ENCODE measurements at places on chromosomes 13 and 19.

- no peak for DNase-seq
These were observed 28.3 kb downstream of the SMAD9 start for GRCh38 chr13:36891752-36892151.

GRCh38 chr13:30088312-30088855, 219.0 kb downstream of the KATNAL1 start:
- no peak for DNase-seq

DNA sequence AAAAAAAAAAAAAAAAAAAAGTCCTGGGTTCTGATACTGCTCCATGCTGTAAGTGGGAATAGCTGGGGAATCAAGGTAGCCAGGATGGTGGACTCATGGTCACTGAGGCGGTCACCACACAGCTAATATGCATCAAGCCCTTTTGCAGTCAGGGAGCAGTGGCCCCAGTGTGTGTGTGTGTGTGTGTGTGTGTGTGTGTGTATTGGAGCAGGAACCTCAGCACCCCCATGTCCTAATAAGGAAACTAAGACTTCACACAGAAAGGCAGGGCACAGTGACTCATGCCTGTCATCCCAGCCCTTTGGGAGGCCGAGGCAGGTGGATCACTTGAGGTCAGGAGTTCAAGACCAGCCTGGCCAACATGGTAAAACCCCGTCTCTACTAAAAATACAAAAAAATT, 12.0 kb downstream of the B3GNT3 start:
- DNase-seq: no peak

DNA sequence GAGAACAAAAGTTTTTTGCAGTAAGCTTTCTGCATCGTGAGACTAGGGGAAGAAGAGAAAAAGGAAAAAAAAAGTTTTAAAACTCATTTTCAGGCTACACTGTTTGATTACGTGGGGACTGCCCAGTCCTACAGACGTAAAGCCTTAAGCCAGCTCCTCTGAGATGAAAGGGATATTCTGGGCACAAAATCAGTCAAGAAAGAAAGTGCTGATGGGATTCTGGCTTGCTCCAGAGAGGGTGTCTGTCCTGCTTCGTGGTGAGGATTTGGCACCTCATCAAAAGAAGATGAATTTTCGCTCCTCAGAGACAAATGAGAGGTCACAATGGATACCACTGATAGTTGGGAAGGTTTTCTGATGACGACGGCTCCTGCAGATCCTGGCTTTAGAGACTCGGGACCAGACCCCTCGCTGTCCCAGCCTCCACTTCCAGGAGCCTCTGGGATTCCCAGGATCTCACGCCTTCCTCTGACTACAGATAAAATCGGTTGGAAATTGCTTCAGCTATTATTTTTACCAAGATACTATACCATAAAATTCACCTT, 9.7 kb downstream of the TEX29 start:
- DNase-seq: no peak

GRCh38 chr13:95235974-95236373, 65.3 kb downstream of the ABCC4 start:
- no peak for DNase-seq

- no peak for DNase-seq
These were observed 58.4 kb downstream of the ADGRE1 start for GRCh38 chr19:6945733-6946132.

- no peak for DNase-seq
These were observed 399.0 kb downstream of the PCDH9 start for GRCh38 chr13:66830940-66831716.

DNA sequence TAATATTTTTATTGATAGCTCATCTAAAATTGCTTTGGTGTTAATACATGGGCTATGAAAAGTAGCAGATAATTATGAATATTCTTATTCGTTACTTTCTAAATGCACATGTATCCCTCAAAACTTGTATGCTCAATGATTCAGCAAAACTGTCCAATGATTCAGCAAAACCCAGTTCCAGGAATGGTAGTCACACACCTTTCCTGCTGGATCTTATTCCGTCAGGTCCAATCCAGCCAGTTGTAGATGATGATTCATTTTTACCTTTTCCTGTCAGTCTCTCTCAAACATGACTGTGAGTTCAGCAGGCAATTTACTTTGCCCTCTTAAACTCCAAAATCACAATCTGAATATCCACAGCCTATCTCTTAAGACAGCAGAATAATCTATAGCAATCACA, 1082.6 kb downstream of the EFNB2 start:
- no peak for DNase-seq

GRCh38 chr19:23437901-23438300, 42.6 kb upstream of the ZNF91 start:
- DNase-seq: no peak

DNA sequence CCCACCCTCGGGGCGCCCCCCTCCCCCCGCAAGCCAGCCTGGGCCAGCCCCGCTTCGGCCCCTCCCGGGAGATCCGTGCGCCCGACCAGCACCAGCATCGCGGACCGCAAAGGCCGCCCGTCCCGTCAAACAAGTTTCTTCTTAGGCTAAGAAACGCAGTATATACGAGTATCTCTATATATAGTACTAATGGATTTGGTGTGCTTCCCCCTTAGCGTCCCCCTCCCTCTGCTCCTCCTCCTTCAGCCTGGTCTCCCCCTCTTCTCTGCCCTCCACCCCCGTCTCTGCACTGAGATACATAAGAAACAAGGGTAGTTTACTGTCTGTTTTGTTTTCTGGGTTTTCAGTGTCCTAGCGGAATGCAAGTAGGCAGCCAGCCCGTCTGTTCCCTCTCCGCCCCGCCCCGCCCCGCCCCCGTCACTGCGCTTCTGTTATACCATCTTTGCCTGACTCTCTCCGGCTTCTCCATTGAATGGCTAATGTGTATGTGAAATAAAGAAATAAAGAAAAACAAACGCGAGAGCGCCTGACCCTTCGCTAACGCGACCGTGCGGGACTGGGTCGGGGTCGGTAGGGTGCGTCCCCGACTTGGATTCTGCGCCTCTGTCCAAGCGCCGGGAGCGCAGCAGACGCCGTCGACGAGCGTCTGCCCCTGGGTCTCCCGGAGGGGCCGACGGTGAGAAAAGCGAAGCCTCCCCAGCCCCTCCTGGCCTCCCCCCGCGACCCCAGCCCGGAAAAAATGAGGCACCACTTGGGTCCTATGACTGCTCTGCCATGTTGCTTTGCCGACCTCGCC, 4.2 kb downstream of the LYL1 start:
- DNase-seq: no peak

GRCh38 chr13:59424661-59425060, 739.1 kb downstream of the DIAPH3 start:
- no peak for DNase-seq

GRCh38 chr19:31344403-31344802, 4.8 kb downstream of the TSHZ3 start:
- DNase-seq: no peak

DNA sequence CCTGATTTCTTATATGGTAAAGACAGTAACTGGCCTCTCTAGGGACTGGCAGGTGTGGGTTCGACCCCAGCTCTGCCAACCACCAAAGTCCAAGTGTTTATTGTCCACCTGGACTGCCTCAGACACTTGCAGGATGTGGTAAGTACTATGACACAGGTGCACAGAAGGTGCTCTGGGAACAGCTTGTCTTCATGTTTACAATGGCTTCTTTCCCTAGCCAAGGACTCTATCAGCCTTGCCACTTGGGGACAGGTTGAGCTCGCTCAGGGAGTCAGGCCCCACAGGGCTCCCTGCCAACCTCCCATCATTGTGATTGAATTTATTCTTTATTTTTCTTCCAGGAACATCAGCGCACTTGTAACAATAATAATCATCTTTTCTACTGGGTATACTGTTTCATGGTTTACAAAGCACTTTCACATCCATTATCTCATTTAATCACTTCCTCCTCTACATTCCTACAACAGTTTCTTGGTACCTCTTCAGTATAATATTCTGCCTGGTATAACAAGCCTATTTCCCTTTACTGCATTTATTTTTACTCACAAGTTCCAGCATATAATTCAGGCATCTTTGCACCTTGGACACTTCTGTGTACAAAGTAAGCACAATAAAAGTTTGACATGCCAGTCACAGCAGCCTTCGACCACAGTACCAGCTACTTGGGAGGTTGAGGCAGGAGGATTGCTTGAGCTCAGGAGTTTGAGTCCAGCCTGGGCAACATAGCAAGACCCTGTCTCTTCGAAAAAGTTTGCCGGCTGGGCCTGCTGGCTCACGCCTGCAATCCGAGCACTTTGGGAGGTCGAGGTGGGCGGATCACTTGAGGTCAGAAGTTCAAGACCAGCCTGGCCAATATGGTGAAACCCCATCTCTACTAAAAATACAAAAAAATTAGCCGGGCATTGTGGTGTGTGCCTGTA, 24.2 kb upstream of the GATAD2A start:
- no peak for DNase-seq

DNA sequence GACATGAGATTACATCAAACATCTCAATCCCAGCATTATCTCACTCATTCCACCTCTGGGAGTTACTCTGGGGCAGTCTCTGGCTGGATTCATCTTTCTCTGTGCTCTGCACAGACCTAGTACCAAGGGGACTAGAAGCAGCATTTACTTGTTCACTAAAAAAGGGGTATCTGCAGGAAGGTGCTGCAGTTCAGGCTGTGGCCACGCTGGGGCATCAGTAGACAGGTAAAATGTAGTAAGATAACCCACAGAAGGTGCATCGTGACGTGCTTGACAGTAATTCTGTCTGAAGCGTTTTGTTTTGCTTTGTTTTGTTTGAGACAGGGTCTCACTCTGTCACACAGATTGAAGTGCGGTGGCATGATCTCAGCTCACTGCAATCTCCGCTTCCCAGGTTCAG, 29.3 kb downstream of the ZNF564 start:
- no peak for DNase-seq

DNA sequence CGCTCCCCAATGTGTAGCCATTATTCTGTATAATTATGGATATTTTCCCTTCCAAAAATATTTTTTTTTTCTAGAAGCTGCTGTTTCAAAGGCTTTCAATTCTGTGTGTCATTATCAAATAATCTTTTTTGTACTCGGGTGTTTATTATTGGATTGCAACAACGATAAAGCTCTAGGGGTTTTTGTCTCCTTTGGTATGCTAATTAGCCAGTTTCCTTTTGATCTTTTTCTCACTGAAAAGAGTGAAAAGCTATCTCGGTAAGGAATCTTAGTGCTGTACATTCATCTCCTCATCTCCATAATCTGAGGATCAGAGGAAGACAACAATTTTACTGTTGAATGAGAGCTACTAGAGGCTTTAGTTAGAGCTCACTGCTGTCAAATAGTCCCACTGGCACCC, 136.6 kb downstream of the OLFM4 start:
- no peak for DNase-seq

DNA sequence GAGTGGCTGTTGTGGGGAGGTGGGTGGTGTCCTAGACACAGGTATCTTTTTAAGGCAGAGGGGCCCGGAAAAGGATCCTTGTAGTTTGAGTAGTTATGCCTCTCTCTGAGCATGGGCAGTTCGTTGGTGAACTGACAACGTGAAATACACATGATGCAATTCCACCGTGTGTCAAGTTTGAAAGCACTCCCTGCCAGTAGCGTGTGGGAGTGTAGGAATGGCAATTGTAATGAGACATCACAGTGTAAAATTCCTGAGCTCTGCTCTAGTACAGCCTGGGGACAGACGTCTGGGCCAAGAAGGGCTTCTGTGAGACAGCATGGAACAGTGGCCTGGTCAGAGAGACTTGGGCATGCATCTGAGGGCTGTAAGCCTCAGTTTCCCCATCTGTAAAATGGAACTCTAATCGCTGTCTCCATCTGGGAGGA, 10.4 kb upstream of the ASF1B start:
- no peak for DNase-seq

- no peak for DNase-seq
These were observed 151.2 kb downstream of the SLITRK1 start for GRCh38 chr13:83731113-83731512.

DNA sequence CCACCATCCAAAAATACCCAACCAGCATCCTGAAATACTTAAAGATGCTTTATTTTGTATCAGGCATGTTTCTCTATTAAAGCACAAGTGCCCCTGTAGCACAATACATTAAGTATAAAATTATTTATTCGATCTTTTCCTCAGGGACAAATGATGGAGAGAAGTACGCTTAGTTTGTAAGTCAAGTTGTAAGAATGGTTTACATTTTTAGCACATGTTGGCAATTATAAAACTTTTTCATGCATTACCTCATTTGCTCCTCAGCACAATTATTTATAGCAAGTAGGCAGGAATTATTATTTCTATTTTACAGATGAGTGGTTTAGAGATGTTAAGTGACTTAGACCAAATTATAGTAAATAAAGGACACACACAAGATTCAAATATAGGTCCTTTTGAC, 232.6 kb upstream of the HTR2A start:
- DNase-seq: no peak

DNA sequence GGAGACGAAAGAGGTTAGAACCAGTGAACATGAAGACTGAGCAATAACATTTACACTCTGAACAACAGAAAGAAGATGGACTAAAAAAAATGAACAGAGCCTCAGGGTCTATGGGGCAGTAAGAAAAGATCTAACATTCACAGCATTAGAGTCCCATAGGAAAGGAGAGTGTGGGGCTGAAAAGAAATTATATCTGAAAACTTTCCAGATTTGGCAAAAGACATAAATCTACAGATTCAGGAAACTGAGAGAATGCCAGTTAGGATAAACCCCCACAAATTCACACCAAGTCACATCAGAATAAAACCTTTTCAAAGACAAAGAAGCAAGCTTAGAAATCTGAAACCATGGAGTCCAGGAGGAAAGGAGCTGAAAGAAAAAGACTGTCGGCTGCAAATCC, 20.3 kb upstream of the TUBGCP3 start:
- DNase-seq: no peak

- DNase-seq: no peak
These were observed 149.2 kb downstream of the COL4A1 start for GRCh38 chr13:110157718-110158117.

DNA sequence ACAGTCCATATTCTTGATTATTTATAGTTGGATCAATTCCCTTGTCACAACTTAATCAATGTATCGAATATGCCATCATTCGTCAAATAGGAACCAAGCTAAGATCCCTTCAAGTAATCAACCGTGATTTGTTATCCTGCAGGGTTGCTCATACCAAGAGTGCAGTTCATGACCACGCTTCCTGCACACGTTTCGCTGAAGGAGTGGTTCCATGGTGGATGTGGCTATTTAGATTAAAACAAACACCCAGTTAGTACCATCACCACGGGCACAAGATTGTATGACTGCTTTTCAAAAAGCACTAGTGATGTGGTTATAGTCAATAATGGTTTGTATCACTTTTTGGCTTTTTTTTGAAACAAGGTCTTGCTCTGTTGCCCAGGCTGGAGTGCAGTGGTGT, 41.1 kb upstream of the CCNE1 start:
- DNase-seq: no peak
